ENCODE measurements at places on chromosomes 4 and X. TPM values are rescaled to one million over a fixed set of nuclear protein-coding genes. Genes with fewer than 3 reads are reported as not detected.

CDS1 gene
- total RNA-seq = 0.20 TPM

GTPBP6 gene
- 52.2 TPM for total RNA-seq

STOX2 gene
- 0.39 TPM for total RNA-seq

DGAT2L6 gene
- total RNA-seq = not detected

NUP62CL gene
- 0.37 TPM for total RNA-seq

SOD3 gene
- 1.6 TPM for total RNA-seq

CHRNA9 gene
- not detected for total RNA-seq

OPN1MW2 gene
- total RNA-seq = not detected

SYTL5 gene
- not detected for total RNA-seq

KDR gene
- total RNA-seq = under 0.01 TPM

UPF3B gene
- 2.0 TPM for total RNA-seq

CCDC110 gene
- 0.20 TPM for total RNA-seq

CT45A10 gene
- not detected for total RNA-seq

HSFX4 gene
- total RNA-seq = not detected

PLK4 gene
- 9.6 TPM for total RNA-seq

GPR173 gene
- total RNA-seq = 3.1 TPM

MTNR1A gene
- not detected for total RNA-seq

C4orf50 gene
- total RNA-seq = not detected

TMEM33 gene
- 76.6 TPM for total RNA-seq

IL1RAPL2 gene
- 0.20 TPM for total RNA-seq

EDA gene
- total RNA-seq = 0.73 TPM

EDA2R gene
- 31.1 TPM for total RNA-seq

ATP2B3 gene
- not detected for total RNA-seq

SYN1 gene
- total RNA-seq = 0.20 TPM

C4orf46 gene
- total RNA-seq = 16.2 TPM

GRIA3 gene
- total RNA-seq = 2.6 TPM

GPR82 gene
- not detected for total RNA-seq

PAGE4 gene
- total RNA-seq = not detected

MAGEC2 gene
- not detected for total RNA-seq

GUCY1B1 gene
- 4.8 TPM for total RNA-seq

CHRDL1 gene
- total RNA-seq = 1.4 TPM

DUX4 gene
- not detected for total RNA-seq

FGFBP1 gene
- total RNA-seq = not detected

CXorf65 gene
- not detected for total RNA-seq

HTT-AS gene
- not detected for total RNA-seq

INPP4B gene
- 4.4 TPM for total RNA-seq

CD38 gene
- total RNA-seq = not detected

NWD2 gene
- total RNA-seq = not detected

CT45A7 gene
- total RNA-seq = not detected

VSIG4 gene
- total RNA-seq = under 0.01 TPM

IQSEC2 gene
- total RNA-seq = 5.9 TPM

CLGN gene
- 0.98 TPM for total RNA-seq

WWC2 gene
- total RNA-seq = 13.6 TPM

EDNRA gene
- total RNA-seq = 6.8 TPM

EGF gene
- total RNA-seq = 0.73 TPM

RAB9B gene
- 0.20 TPM for total RNA-seq

GPR34 gene
- total RNA-seq = not detected

PPBP gene
- total RNA-seq = not detected

NDST4 gene
- not detected for total RNA-seq

GCNA gene
- 1.5 TPM for total RNA-seq

GAK gene
- 65.1 TPM for total RNA-seq

SPOCK3 gene
- total RNA-seq = not detected

RAB40AL gene
- 0.78 TPM for total RNA-seq

CSN1S1 gene
- not detected for total RNA-seq
